NCI-H1417 treated with DMSO at 0.1 percent for 48 hours (cell line): ENCODE measurements at places on chromosomes 13 and 19.
A peak's percentile ranks its signal among the peaks of the same experiment; 100 is the strongest.

GRCh38 chr13:76647550-76647949, 238.7 kb downstream of the KCTD12 start:
- DNase-seq = no peak

DNA sequence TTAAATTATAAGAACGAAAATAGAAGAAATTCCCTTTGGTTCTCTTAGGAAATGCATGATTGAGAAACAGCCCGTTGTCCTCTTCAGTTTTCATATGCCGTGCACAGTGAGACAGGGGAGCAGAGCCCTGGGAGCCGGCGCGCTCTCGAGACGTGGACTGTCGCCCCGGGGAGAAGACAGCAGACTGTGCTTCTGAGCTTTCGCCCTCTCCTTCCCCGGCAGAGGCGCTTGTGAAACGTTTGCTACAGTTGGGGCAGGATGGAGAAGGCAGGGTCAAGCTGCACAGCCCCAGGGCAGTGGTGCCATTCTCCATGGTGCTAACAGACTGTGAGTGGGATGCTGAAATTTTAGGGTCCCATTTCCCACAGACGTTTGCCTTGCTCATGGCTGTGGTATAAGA, 192.2 kb upstream of the KL start:
- no peak for DNase-seq

DNA sequence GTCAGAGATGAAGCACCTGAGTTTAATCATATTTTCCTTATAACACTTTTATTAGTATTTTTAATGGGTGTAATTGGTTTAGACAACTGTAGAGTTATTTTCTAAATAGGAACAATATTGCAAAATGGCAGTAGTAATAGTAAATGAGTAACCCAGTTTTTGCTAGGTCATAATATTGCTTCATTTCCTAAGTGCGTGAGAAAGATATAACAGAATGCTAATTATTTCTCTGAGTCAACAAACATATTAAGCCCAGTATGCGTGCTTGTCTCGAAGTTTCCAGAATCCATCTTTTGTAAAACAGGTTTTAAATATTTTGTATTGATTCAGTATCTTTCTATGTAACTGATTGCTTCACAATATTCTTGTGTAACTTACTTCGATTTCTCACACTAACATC, 315.3 kb downstream of the MYO16 start:
- no peak for DNase-seq

DNA sequence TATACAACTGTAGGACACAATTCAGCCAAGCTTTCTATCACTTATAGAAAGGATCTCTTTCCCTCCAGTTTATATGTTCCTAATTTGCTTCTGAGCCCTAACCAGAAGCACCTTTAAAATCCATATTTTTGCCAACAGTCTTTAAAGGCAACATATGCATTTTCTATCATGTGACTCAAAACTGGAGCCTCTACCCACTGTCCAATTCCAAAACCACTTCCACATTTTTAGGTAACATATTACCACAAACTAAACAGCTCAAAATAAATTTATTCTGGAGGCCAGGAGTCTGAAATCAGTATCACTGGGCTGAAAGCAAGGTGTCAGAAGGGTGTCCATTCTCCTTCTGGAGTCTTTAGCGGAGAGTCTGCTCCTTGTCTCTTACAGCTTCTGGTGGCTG, 15.9 kb upstream of the EFNB2 start:
- DNase-seq = no peak

DNA sequence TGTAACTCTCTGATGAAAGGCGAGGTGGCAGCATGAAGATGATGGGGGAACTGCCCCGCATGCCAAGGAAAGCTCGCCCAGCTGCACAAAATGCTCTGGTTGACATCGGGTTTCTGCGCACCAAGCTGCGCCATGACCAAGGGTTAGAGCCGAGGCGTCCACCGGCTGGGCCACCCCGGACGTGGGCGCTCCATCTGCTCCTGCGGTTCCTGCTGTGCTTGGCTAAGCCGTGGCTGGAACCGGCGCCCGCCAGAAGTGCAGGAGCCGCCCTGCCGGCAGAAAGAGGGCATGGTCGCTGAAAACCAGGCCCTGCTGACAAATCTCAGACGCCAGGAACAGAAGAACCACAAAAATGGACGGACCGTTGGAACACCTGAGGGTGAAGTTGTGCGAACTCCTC, 57.9 kb downstream of the ZNF100 start:
- no peak for DNase-seq

GRCh38 chr13:77386046-77386445, 59.2 kb upstream of the MYCBP2 start:
- DNase-seq = no peak

DNA sequence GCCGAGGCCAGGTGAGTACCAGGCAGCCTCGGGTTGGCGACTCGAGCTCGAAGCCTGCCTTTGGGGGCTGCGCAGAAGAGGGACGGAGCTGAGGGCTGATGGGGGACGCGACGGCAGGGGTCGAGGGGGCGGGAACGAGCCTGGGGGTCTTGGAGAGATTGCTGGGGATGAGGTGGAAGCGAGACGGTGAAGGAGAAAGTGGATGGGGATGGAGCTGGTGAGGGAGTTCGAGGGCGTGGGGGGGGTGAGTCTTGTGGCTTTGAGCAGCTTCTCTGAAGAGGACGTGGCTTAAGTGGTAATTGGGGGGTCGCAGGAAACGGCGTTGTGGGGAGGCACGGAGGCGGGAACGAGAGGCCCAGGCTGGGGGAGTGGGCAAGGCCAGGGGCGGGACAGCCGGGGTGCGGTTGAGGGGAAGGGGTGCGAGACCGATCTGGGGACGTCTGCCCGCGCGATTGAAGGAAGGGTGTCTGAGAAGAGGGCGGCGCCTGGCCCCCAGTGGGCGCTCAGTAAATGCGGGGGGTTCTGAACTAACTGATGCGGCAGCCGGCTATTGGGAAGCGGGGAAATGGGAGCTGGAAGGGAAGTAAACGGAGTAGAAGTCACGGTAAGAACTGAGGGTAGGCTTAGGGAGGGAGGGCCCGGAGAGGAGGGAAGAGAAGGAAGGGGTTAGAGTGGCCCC, 426 bp downstream of the MYO9B start:
- DNase-seq = no peak

GRCh38 chr13:40777166-40777808, 6.3 kb upstream of the MRPS31 start:
- DNase-seq = no peak

DNA sequence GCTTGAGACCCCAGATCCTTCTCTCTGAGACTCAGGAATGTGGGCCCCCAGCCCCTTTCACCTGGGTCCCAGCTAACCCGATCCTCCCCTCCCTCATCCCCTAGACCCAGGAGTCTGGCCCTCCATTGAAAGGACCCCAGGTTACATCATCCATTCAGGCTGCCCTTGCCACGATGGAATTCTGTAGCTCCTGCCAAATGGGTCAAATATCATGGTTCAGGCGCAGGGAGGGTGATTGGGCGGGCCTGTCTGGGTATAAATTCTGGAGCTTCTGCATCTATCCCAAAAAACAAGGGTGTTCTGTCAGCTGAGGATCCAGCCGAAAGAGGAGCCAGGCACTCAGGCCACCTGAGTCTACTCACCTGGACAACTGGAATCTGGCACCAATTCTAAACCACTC, 463 bp downstream of the FGF21 start:
- no peak for DNase-seq

DNA sequence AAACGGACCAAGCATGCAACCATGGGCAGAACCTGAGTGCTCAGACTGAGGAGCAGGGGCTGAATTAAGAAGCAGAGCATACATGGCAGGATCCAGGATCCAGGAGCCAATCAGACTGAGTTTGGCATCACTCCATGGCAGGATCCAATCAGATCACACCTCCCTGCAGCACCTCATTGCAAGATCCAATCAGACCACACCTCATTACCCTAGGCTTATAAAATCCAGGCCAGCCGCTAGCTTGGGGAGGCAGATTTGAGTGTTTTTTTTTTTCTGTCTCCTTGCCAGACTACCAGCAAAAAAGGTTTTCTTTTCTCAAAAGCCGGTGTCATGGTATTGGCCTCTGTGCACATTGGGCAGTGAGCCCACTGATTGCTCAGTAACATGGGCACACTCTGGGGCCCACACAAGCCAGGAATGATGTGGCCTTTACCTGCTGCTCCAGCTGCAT, 127.9 kb upstream of the GJB6 start:
- DNase-seq = no peak

GRCh38 chr13:30061217-30061616, 210.8 kb upstream of the UBL3 start:
- DNase-seq = no peak

DNA sequence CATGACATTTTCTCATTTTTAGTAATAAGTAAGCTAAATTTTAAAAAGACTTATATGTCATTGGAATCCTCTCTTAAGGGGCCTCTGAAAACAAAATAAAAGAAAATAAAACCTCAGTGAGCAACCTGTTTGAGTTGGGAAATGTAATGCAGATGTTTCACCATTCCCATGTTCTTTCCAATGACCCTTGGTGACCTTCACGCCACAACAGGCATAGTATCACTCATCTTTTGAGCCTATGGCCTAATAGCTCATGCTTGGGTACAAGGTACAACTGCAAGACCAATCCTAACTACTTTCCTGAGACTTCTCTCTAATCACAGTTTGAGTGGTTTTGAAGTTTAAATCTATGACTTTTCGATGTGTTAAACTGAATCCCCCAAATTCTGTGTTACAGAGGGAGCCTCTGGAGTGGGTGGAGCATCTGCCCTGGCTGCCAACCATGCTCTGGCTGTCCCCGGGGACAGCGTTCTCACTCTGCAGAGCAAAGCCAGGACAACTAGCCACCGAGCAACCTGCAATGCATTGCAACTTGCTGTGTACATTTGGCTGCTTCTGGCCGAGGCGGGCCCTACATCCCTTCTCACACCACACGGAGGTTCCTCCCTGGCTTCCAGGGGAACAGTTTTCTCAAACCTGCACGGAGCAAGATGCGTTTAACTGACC, 307.9 kb upstream of the MAB21L1 start:
- DNase-seq = no peak

DNA sequence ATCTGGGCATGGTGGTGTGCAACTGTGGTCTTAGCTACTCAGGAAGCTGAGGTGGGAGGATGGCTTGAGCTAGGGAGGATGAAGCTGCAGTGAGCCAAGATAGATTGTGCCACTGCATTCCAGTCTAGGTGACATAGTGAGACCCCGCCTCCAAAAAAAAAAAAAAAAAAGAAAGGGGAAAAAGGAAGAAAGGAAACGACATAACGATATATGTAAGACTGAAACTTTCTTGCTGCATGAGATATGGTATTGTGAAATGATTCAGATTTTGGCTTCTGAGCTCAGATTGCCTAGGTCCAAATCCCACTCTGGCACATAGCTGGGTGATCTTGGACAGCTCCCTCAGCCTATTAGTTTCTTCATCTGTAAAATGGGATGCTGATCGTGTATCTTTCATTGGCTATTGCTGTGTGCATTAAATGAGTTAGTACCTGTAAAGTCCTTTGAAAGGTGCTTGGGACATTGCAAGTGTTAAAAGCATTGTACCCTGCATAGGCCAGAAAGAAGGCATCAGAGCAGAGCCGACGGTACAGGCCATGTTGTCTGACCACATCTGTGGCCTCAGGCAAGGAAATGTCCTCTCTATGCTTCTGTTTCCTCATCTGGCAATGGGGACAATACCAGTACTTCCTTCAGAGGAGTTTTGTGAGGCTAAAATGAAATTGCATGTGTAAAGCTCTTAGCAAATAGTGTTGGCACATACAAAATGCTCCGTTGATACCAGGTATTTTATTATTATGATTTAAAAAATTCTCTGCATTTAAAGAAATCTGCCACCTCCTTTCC, 32.6 kb upstream of the SLC46A3 start:
- DNase-seq = no peak

- peak; percentile 76 for DNase-seq
Measured at GRCh38 chr19:35744430-35745327, 539 bp downstream of the U2AF1L4 start.

DNA sequence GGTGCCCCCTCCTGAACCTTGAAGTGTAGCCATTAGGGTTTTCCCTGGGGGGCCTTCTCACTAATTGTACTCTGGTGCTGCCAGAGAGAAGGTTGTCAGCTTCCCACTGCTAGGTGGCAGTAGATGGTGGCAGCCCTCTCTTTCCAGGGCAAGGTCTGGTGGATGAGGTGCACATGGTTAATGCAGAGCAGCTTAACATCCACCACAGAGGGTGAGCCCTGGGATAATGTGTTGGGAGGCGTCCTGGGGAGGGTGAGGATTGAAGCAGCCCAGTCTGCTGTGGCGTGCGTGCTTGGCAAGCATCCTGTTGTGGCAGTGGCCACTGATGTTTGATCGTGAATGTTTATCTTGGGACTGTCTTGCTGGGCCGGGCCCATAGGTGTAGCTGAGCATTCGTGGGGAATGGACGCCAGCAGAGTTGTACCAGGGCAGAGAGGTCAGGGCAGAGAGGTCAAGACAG, 5.8 kb downstream of the EGLN2 start:
- DNase-seq = no peak

- no peak for DNase-seq
Measured at GRCh38 chr19:28148554-28148953, 1064.4 kb downstream of the UQCRFS1 start.

- DNase-seq = no peak
Measured at GRCh38 chr13:38669234-38669964, 17.5 kb upstream of the FREM2 start.

DNA sequence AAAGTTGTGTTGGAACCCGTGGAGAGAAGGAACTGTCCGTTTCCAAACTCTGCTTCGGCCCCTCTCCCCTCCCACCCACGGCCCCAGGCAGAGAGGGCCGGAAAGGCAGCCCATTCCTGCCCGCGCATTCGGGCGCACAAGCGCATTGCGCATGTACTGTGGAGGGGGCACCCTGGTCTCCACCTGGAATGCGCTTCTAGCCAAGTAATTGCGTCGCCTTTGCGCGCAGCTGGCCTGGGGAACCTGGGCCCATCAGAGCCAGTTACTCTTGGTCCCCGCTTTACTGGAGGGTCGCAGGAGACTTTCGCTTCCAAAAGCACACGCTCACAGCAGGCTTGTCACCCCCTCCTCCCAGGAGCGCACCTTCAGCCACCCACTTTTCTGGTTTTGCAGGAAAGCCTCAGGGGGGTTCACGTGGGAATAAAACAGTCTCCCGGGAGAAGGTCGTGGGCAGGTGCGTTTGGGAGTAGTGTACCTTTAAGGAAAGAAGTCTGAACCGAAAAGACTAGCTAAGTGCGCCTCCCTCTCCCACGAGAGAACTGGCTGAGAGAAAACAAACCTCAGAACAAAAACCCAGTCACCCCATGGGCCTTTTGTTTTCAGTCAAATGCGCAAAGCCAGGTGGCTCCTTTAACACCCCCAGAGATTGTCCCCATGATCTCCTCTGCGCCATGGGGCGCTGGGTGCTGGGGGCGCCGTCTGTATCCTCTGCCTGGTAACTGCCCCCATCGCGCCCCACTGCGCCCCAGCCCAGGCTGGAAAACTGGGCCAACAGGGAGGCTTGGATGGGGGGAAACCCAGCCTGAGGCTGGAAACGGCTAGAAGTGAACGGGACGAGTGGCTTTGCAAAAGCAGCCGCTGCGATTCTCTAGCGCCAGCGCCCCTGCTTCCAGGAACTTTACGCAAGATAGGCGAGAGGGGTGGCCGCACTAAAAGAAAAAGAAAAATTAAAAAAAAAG, 28.5 kb downstream of the GSX1 start:
- DNase-seq = no peak

DNA sequence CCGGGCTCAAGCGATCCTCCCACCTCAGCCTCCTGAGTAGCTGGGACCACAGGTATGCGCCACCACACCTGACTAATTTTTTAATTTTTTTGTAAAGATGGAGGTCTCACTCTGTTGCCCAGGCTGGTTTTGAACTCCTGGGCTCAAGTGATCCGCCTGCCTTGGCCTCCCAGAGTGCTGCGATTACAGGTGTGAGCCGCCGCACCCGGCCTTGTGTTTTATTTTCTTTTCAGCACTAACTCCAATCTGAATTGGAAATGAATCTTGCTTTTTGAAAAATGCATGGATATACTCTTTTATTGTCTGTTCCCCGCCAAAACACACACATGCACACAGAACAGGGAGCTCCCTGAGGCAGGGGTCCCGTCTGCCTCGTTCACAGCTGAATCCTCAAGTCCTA, 1.3 kb upstream of the ISOC2 start:
- DNase-seq = no peak
